ENCODE measurements at places on chromosomes 6 and 20. TPM values are rescaled to one million over a fixed set of nuclear protein-coding genes. Genes with fewer than 3 reads are reported as not detected.

DNA sequence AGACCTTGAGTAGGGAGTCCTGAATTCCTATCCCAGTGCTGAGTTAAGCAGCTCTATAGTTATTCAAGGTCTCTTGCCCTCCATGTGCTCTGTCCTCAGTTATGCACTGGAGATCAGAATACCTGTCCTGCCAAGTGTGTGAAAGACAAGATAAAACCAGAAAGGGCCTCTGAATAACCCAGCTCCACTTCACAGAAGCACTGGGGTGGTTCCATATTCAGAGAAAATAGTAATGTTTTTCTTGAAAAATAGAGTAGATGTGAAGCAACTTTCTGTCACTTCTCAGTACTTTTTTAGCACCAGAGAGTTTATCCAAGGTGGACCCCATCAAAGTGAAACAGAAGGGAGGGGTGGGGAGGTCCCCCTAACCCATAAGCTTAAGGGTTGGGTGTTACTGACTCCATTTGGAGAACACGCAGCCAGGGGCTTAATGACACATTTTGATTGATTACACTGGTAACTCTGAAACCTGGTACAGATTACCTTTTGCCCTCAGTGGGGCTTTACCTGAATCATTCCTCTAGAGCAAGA lies 509.8 kb upstream of the JARID2 start:
- H3K36me3 ChIP-seq: no peaks in the 10 kb centered on the region
- no peak overlapping the region for H3K4me3 ChIP-seq
- no peaks in the 10 kb centered on the region for H3K27me3 ChIP-seq
- DNase-seq: no peak
- peaks cover 21% of the 10 kb centered on the region for H3K4me1 ChIP-seq

DNA sequence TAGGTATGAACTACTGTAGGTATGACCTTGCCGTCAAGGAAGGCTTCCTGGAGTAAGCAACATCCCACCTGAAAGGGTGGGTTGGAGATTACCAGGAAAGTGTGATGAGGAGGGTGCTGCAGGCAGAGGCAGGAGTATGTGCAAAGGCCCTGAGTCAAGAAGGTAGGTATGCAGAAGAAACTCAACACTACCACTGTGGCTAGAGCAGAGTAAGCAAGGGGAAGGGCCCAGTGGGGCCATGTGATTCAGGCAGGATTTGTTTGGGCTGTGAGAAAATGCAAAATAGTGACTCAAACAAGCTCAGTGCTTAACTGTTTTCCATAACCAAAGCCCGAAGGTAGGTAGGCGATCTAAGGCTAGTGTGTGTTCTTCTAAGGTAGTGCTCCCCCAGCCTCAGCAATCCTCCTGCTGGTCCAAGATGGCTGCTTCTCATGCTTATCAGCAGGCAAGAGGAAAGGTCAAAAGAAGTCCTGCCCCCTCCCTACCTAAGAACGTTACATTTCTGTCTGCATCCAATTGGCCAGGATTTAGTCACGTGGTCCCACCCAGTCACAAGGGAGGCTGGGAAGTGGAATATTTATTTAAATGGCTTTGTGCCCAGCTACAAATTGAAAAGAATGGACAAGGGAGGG lies 36.2 kb upstream of the HMGA1 start:
- no peak overlapping the region for H3K27ac ChIP-seq
- no peaks in the 10 kb centered on the region for H3K27me3 ChIP-seq
- no peak overlapping the region for H3K4me3 ChIP-seq
- no peak for DNase-seq
- no peaks in the 10 kb centered on the region for H3K36me3 ChIP-seq

GRCh38 chr20:32570401-32571190 lies 14.5 kb downstream of the NOL4L start:
- no peak for DNase-seq
- peaks cover 36% of the 10 kb centered on the region for H3K4me1 ChIP-seq
- H3K4me3 ChIP-seq: no peak overlapping the region
- H3K36me3 ChIP-seq: peaks cover 2% of the 10 kb centered on the region
- H3K27me3 ChIP-seq: no peaks in the 10 kb centered on the region
- H3K27ac ChIP-seq: no peak overlapping the region

The XKR7 gene
- total RNA-seq: 0.07 TPM

The GRM1 gene
- total RNA-seq: not detected
